GM12865 (cell line): ENCODE measurements at places on chromosomes 5 and 9.

GRCh38 chr9:1535051-1535450 lies 480.1 kb upstream of the SMARCA2 start:
- DNase-seq: peak; percentile 42

GRCh38 chr5:96155147-96155546 lies 193.5 kb upstream of the ELL2 start:
- no peak for DNase-seq

GRCh38 chr5:91136271-91136670 lies 246.8 kb downstream of the ARRDC3 start:
- DNase-seq: no peak

DNA sequence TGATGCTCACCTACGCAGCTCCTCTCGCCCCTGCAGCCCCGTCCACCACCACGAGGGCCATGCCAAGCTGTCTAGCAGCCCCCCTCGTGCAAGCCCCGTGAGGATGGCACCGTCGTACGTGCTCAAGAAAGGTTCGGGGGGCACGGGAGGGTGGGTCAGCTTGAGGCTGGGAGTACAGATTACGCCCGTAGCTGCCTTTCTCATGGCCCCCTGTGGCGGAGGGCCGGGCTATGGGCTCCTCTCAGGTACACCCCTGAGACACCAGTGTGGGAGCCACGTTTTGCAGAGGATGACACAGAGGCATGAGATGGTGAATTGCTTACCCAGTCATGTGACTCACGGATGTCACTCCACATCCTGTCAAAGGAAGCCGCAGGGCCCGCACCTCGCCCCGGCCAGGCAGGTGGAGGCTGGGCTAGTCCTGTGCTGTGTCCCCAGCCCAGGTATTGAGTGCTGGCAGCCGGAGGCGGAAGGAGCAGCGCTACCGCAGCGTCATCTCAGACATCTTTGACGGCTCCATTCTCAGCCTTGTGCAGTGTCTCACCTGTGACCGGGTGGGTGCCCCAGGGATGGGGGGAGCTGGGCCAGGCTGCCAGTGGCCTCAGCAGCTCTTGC lies 33.7 kb downstream of the USP20 start:
- no peak for DNase-seq

- no peak for DNase-seq
Measured at GRCh38 chr5:56656846-56657726, 158.3 kb upstream of the MAP3K1 start.

- peak; percentile 15 for DNase-seq
Measured at GRCh38 chr5:172452398-172453205, 1.7 kb downstream of the SH3PXD2B start.
